ENCODE measurements at places on chromosomes 3 and 15.

DNA sequence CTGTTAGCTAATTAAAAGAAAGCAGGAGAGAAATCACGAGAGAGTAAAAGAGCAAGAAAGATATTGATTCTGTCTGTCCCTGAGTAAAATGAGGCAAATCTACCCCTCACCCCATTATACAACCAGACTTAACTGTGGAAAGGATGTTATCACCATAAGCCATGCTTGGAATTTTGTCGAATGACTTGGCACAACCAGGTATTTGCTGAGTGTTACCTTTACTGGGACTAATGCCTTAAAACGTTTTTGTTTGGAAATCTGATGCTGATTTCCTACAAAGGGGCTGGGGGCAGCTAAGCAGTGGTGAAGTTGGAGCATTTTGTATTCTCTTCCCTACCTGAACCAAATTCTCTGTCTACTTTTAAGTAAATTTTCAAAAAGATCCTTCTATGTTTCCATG is 211.1 kb downstream of the GREM1 start:
- DNase-seq, result no peak

- no peak for DNase-seq
Measured at GRCh38 chr15:59936741-59937140, 67.4 kb upstream of the FOXB1 start.

DNA sequence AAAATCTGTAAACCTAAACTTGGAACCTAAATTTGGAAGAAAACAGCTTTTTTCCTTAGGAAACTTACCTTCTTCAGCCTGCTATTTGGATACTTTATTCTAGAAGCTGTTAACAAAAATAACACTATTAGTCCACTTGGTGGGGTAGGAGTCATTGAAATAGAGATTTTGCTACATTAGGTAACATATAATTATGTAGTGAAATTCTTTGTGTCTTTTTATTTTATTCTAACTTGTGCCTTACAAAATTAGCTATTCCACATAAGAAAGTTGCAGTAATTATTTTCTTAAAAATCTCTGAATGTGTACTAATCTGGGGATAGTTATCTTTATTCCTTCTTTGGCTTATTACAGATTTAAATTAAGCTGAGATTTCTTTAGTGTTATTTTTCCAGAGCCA is 360.4 kb upstream of the ROBO2 start:
- DNase-seq, result no peak

GRCh38 chr3:165522386-165522785 is 314.8 kb downstream of the BCHE start:
- no peak for DNase-seq

DNA sequence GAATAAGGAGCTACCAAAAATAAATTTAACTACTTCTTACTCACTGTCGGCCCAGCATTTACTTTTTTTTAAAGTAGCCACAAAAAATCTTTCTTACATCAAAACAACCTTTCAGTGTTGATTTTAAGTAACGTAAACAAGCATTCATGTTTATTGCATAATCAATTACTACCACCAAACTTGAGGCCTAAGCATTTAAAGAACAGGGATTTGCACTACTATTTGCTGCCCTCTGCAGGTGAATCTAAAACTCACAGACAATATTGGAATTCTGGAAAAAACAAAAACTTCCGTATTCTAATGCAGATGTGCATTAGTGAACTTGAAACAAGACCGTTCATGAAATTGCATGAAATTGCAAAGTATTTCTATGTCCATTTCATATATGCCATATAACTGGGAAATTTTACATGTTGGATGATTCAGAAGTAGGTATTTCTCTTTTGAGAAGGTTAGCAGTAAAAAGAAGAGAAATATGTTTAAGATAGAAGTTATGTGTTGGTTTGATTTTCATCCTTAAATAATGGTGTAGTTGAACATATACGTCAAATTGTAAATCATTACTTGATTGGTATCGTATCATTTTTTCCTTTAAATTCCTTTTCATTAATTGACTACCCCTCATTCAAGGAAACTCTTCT is 55.6 kb downstream of the CGGBP1 start:
- no peak for DNase-seq

DNA sequence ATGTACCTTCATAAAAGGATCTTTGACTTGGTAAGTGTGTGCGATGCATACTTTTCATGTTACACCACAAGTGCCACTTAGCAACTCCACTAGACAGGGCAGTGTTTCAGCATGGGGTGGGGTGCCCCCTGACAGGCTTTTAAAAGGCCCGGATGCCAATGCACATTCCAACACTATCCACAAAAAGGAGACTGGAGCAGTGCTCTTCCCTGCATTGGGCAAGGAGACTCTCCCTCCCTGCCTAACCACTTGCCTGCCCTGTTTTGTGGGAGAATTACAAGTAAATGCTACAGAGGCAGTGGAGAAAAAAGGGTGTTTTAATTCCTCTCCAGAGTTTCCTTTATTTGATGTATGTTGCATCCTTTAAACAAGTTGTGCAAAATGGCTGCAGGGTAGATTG is 1.7 kb upstream of the RARB start:
- no peak for DNase-seq

DNA sequence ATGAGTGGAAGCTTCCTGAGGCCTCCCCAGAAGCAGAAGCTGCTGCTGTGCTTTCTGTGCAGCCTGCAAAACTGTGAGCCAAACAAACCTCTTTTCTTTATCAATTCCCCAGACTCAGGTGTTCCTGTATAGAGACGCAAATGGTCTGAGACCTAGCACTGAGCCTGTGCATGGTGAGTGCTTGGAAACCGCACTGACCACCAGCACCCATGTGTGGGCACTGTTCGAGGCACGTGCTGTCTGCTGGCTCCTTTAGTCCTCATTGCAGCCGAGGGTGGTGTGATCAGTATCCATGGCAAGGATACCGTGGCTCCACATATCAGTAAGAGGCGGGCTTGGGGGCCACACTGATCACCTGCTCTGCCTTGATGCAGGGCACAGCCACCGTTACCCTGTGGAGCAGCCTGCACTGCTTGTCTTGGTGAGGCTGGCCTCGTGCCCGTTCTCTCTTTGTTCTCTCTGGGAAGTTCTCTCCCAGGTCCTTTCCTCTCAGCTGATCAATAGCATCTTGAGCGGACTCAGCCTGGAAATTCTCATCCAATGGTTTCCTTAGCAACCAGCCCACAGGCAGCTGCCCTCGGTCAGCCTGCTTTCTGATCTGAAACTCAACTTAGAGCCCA is 101.0 kb downstream of the PLXNA1 start:
- DNase-seq, result peak; percentile 72

- no peak for DNase-seq
Measured at GRCh38 chr3:77081240-77081661, 41.4 kb downstream of the ROBO2 start.

GRCh38 chr3:33810545-33810944 is 12.1 kb downstream of the PDCD6IP start:
- DNase-seq, result no peak

DNA sequence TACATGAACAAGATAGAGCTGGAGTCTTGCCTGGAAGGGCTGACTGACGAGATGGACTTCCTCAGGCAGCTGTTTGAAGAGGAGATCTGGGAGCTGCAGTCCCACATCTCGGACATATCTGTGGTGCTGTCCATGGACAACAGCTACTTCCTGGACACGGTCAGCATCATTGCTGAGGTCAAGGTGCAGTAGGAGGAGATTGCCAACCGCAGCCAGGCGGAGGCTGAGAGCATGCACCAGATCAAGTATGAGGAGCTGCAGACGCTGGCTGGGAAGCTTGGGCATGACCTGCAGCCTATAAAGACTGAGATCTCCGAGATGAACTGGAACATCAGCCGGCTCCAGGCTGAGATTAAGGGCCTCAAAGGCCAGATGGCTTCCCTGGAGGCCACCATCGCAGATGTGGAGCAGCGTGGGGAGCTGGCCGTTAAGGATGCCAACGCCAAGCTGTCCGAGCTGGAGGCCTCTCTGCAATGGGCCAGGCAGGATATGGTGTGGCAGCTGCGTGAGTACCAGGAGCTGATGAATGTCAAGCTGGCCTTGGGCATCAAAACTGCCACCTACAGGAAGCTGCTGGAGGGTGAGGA is 5.5 kb upstream of the LARP6 start:
- no peak for DNase-seq

DNA sequence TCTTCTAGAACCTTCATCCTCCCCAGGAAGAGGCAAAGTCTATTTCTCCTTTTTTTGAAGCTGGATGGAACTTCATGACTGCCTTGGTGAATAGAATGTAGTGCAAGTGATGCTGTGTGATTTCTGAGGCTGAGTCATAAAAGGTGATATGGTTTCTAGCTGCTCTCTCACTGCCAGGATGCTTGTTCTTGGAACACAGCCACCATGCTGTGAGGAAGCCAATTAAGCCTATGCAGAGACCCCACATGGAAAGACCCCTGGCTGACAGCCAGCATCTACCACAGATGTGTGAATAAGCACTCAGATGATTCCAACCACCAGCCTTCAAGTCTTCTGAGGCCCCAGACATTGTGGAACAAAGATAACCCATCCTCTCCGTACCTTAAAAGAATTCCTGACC is 57.0 kb downstream of the ISL2 start:
- no peak for DNase-seq

DNA sequence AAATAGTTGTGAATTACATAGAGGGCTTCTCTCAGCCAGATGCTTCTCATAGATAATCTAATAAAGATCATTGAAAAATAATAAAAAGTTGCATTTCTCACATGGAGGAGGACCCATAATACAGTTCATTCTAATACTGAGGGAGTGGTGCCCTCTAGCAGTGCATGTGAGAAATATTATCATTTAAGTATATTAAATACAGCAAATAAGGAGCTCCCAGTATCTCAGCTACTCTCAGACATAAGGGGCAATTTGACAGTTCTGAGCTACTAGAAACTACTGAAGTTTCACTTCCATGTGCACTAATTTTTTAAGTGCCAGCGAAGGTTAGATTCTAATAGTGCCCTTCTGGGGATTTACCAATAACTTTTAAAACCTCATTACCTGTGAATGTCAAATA is 188.3 kb downstream of the IL5RA start:
- DNase-seq, result no peak

- DNase-seq, result no peak
Measured at GRCh38 chr3:189652042-189652441, 20.9 kb downstream of the TP63 start.

- DNase-seq, result no peak
Measured at GRCh38 chr3:40583691-40584090, 58.9 kb downstream of the ZNF621 start.

- no peak for DNase-seq
Measured at GRCh38 chr3:119333773-119334509, 39.8 kb downstream of the ARHGAP31 start.

- no peak for DNase-seq
Measured at GRCh38 chr3:123663977-123664376, 79.1 kb upstream of the HACD2 start.

DNA sequence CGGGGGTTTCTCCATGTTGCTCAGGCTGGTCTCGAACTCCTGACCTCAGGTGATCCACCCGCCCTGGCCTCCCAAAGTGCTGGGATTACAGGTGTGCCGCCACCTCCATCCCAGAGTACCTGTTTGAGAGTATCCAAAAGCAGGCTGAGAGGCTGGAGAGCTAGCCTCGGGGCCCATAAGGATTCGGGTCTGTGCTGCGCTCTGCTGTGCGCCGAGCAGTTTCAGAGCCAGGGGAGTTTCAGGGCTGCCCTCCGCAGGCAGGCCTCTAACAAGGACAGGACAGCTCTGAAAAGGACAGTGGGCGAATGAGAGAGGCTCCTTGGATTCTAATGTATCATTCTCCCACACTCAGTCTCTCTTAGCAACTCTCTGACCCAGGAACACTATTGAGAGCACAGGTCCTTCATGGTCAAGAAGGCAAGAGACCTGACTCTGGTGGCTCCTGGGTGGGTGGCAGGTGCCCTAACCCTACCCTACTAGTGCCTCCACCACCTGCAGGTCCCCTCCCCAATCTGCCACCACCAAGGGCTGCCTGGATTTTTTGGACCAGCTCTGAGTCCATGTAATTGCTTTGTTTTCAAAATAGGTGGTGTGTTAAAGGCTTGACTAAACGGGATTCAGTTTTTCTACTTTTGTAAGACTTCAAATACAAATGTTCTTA is 27.8 kb downstream of the MAGEF1 start:
- DNase-seq, result peak; percentile 54

DNA sequence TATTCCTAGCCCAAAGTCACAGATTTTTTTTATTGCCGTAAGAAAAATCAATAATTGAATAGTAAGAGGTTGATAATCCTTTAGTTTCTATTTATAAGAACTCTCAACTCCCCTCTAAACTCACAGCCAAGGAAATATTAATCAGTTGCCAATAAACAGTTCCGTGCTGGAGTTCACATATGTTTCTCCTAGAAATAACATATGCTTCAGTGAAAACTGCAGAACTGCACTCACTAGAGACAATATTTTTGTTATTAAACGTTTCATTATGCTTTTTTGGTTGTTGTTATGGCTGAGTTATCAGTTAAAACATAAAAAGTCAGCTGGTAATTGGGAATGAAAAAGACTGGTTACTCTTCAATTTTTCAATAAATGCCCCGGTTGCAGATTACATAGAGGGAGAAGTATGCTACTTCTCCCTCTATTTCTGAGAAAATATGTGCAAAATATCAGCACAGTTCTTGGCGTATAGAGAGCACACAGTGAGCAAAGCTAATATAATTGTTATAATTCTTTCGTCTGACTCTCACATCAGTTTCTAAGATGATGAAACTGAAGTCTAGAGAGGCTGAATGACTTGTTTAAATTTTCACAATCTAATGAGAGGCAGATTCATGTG is 781.2 kb upstream of the GRM7 start:
- DNase-seq, result no peak

- no peak for DNase-seq
Measured at GRCh38 chr15:71148048-71148447, 32.8 kb downstream of the THSD4 start.

DNA sequence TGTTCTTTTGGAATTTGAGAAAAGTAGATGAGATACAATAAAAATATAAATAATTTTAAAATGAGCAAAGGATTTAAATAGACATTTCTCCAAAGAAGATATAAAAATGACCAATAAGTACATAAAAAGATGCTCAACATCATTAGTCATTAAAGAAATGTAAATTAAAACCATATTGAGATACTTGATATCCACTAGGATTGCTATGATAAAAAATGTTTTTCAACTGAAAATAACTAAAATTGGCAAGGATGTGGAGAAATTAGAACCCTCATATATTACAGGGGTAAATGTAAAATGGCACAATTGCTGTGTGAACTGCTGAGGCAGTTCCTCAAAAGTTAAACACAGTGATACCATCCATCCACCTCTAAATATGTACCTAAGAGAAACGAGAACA is 38.8 kb downstream of the LRRFIP2 start:
- DNase-seq, result no peak

- no peak for DNase-seq
Measured at GRCh38 chr3:196949285-196949619, 6.9 kb upstream of the NCBP2 start.

DNA sequence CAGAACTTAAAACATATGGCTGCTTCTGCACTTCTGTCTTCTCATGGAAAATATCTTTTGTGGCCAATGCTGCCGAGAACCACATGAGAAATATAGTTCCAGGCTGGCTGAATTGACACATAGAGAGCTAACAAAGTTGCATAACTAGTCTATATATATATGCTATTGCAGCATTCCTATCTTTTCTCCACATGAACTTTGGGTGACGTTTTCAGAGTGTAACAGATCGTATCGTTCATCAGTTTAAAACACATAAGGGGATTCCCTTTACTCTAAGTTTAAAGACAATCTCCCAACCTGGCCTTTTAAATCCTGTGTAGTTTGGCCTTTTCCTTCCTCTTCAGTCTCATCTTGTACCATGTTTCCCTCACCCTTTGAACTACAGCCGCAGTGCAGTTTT is 394.2 kb upstream of the CBLB start:
- DNase-seq, result no peak

Measured in chondrocyte (in vitro differentiated cells).